Stimulated activated CD4-positive, alpha-beta T cell treated with anti-CD3 and anti-CD28 coated beads, Interleukin-12 subunit alpha, Interleukin-12 subunit beta, amount 100 ng/mL, for 4 hours (primary cell): ENCODE measurements at places on chromosomes 1 and 21.

GRCh38 chr1:48040154-48040553 lies 43.0 kb upstream of the TRABD2B start:
- no peak for DNase-seq

- DNase-seq, result no peak
These were observed 1407.5 kb downstream of the KCNT2 start for GRCh38 chr1:195200772-195201171.

- DNase-seq, result no peak
These were observed 208.4 kb upstream of the ZC3H12A start for GRCh38 chr1:37265786-37266667.

- no peak for DNase-seq
These were observed 85.0 kb upstream of the RAB3GAP2 start for GRCh38 chr1:220356981-220357850.

DNA sequence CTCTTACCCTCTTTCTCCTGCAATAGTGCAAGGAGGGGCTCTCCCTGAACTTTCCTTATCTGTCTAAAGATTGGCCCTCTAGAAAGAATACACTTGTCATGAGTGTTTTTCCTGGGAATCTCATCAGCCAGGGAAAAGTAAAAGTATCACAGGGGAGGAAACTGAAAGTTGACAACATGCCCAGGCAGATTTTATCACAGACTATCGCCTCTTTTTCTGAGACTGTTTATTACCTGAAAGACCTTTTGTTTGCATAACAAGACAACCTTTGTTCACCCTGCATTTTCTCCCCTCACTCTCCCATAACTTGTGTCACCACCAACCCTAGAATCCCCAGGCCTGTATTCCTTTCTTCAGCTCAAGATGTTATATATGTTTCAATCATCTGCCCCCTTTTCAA lies 794.7 kb upstream of the ADAMTS5 start:
- no peak for DNase-seq

DNA sequence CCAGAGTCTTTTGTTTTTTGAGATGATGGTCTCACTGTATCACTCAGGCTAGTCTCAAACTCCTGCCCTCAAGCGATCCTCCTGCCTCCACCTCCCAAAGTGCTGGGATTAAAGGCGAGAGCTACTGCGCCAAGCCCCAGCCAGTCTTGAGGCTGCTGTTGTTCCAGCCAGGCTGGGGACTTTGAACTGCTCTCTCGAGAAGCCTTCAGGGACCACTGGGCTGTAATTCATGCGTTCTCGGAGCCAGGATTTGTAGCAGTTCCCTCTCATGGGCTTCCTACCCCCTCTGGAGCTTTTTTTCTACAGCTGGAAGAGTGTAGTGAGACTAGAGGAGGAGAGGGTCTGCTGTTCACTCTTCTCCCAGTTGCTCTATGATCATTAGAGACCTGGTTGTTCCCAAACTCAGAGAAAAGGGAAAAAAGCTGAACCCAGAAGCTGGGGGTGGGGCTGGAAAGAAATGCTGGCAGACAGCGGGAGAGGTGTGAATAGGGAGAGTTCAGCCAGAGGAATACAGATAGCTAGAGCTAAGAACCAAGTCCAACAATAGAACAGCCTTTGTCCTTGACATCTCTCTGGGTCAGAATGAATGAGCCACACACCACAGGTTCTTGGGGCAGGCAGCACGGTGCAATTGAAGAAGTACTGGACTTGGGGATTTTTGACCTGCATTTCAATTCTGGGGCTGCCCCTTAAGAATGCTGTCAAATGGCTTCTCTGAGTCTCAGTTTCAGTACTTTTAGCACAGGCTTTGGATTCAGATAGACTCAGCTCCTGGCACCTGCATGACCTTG lies 13.2 kb upstream of the SLC41A1 start:
- no peak for DNase-seq
